Sciatic nerve (tissue), 2 donors: ENCODE measurements at places on chromosomes 5 and 9. TPM values are rescaled to one million over a fixed set of nuclear protein-coding genes. Genes with fewer than 3 reads are reported as not detected.
A peak's percentile ranks its signal among the peaks of the same experiment; 100 is the strongest.

GRCh38 chr9:69145144-69145715, 28.8 kb upstream of the TJP2 start:
- no peak for DNase-seq

GRCh38 chr9:128724744-128725211, 851 bp upstream of the ZDHHC12 start:
- DNase-seq: no peak

DNA sequence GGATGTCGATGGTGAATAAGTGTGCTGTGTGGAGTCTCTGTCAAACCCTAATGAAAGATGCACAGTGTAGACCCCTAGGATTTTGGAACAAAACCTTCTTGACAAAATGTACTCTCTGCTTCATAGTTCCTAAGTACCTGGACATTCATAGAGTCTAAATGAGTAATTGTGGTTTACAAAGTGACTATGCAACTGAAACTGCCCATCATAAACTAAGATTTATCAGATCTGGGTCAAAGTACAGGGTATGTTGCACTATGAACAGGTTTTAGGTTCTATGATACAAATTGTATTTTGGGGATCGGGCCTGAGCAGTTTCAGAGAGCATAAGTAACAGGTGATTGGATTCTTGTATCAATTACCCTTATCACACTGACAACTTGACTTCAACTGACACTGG, 79.4 kb downstream of the LURAP1L start:
- no peak for DNase-seq

DNA sequence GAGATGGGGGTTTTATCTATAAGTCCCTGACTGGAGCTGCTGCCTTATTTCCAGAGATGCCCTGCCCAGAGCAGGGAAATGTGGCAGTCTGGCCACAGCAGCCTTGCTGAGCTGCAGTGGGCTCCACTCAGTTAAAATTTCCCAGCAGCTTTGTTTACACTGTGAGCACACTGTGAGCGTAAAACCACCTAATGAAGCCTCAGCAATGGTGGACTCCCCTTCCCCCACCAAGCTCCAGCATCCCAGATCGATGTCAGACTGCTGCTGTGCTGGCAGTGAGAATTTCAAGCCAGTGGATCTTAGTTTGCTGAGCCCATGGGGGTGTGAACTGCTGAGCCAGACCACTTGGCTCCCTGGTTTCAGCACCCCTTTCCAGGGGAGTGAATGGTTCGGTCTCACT, 208.7 kb upstream of the RAI14 start:
- DNase-seq: no peak

DNA sequence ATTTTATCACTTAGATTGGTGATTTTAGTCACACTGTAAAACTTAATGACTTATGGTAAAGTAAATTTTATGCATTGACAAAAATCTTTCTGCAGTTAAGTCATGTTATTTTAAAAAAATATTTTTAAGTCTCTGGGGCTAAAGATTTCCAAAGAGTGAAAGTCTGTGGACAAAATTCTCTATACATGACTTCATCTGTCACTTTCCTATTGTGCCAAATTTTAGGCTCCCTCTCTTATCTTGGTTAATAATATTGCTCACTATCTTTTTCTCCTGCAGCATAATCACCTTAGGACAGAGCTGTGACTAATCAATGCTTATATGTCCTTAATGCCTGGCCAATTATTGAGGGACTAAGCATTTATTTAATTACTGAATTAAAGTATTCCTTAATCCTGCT, 15.2 kb downstream of the LURAP1L start:
- no peak for DNase-seq

- DNase-seq: peak; percentile 42
These were observed 95.3 kb upstream of the IER5L start for GRCh38 chr9:129273136-129273895.

GRCh38 chr9:115808695-115809094, 344.9 kb upstream of the PAPPA start:
- DNase-seq: no peak

DNA sequence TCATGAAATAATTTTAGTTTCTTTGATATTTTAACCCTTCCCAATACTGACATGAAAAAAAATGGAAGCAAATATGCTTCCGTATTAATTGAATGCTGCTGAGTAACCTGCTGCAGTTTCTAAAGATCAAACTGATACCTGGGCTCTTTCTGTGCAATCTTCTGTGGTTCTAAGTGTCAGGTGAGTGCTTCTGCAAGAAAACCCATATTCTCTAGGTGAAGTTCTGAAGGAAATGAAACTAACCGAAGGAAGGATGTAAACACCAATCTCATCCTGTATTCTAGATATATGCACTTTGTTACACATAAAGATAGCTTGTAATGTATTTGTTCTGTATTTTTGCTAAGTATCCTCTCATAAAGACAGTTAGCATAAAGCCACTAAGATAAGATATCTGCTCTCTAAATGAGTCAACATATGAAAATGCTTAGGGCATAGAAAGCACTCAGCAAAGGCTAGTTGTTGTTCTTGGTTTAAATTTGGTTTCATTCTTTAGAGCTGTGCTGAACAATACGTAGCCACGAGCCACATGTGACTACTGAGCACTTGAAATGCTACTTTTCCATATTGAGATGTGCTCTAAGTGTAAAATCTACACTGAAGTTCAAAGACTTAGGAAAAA, 52.0 kb downstream of the ITGA2 start:
- no peak for DNase-seq

DNA sequence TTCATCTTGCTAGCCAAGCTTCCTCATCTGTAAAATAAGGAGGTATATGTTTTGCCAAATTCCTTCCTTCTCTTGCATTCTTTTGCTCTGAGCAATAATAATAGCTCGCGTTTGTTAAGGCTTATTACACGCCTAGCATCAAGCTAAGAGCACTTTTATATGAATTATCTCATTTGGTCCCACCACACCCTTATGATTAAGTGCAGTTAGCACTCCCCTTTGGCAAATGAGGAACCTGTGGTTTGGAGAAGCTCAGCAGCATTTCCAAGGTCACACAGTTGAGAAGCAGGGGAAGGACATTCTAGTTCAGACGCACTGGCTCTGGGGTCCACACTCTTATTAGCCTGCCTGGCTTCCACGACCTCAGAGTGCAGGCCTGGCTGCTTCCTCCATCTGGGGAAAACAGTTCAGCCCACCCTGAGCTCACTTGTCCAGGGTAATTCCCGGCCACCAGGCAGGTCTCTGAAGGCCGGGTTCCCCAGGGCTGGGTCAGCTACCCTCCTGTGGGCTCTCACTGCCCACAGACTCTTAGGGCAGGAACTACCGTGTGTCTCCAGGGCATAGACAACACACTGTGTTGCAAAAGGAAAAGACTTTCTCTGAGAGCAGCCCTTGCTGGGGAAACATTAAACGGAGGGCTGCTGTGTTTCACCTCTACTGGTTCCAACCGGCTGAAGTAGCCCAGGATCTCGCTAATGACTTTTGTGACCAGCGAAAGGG, 9.9 kb upstream of the FBP1 start:
- DNase-seq: no peak

GRCh38 chr5:112534611-112535255, 115.7 kb upstream of the EPB41L4A start:
- no peak for DNase-seq

GRCh38 chr5:91645347-91645746, 262.2 kb upstream of the ARRDC3 start:
- DNase-seq: no peak

GRCh38 chr5:95643152-95643551, 3.4 kb upstream of the RFESD start:
- no peak for DNase-seq

HABP4 gene
- 32.0 TPM for total RNA-seq

DMGDH gene
- 8.0 TPM for total RNA-seq

LCP2 gene
- 45.2 TPM for total RNA-seq

JMY gene
- total RNA-seq: 20.6 TPM

CCNI2 gene
- total RNA-seq: 0.36 TPM

SLC36A2 gene
- 30.2 TPM for total RNA-seq
